Fibroblast of gingiva (primary cell): ENCODE measurements at places on chromosomes 11 and 22.

- DNase-seq = no peak
Observed at GRCh38 chr22:26169315-26170111, at the start of gene SEZ6L. TSS of gene SEZ6L (plus strand) at chr22:26169462. CDS start at chr22:26169670, 208 bp downstream.

DNA sequence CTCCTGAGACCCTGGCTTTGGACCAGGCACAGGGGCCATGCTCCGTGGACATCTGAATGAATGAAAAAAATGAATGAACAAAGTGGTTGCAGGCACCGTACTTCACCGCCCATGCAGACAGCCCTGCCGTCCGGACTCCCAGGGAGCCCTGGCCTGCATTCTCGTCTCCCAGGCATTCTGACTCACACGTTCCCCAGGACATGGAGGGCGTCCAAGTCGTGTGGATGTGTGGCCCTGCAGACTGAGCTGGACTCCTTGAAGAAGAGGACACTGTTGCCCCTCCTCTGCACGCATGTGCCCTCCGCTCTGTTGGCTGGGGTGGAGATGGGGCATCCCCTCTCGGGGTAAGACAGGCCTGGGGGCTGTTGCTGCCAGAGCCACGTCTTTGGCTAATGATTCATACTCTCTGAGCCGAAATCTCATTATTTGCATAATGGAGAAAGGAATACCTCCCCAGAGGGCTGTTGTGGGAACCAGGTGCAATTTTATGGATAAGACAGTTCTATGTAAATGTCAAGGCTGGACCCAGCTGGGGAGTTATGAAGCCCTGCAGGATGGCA is 49.7 kb downstream of the RTL6 start:
- DNase-seq = peak; percentile 95

- peak; percentile 64 for DNase-seq
Observed at GRCh38 chr11:790721-791564, 1.1 kb upstream of the CEND1 start.

- DNase-seq = peak; percentile 72
Observed at GRCh38 chr11:64918017-64918416, 1.0 kb upstream of the ATG2A start.

DNA sequence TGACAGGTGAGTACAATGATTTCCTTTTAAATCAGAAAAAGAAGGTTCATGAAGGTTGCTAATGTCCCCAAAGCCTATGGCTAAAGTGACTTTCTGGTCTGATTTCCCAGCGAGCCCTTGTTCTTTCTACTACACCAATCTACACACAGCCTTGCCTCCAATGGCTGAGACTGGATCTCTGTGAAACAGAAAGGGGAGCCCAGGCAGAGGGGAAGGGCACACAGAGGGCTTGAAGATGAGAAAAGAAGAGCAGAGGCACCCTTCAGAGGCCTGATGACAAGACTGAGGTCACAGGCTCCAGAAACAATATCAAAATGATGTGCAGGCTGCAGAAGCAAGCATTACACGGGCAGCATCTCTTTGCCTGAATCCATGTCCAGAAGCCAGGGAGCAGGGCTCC is 1.5 kb downstream of the SYN3 start:
- no peak for DNase-seq

GRCh38 chr11:12276831-12277475 is 100.4 kb upstream of the PARVA start:
- DNase-seq = no peak

DNA sequence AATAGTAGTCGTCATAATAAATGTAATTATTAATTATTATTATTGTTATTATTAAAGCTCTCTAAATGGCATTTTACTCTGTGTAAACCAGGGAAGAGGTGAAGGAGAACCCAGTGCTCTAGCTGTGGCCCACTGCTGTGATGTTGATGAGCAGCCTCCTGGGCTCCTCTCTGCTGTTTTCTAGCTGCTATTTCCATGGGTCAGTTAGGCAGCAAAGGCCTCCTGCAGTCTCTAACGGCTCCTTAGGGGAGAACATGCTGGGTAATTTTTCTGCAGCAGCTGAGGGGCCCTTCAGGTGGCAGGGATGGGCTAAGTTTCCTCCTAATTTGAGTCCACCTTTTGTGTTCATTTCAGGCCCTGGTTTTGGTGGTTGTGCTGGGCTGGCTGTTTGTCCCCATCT is 24.6 kb downstream of the SLC5A1 start:
- no peak for DNase-seq

- no peak for DNase-seq
Observed at GRCh38 chr22:46792841-46793261, 30.4 kb downstream of the TBC1D22A start.

DNA sequence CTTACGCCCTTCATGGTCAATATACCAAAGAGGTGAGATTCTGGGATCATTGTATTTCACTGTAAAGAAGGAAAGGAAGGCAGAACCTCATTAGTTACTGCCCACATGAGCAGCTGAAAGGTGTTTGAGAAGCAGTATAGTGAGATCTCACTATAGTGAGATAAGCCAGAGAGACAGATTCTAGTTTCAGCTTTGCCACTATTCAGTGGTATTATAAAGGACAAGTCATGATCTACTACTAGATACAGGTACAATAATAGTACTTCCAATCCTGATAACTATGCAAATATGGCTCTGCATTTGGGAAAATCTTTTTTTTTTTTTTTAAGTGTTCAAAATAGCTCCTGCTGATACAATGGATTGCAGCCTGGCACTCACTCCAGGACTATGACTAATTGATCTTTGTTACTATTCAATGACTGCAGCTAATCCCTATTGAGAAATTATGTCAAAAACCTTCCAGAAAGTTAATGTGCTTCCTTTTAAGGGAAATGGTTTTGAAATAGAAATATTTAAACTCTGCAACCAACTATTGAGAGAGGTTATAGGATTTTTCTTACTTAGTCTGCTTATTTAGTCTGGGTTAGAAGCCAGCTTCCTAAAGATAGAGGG is 8.3 kb upstream of the DLAT start:
- peak; percentile 82 for DNase-seq

GRCh38 chr11:94111660-94112059 is 17.0 kb upstream of the PANX1 start:
- DNase-seq = no peak

GRCh38 chr11:15613789-15614188 is 499.1 kb downstream of the INSC start:
- no peak for DNase-seq

GRCh38 chr11:2426826-2427521 is 17.3 kb downstream of the TRPM5 start:
- no peak for DNase-seq

GRCh38 chr22:27997538-27997937 is 78.5 kb upstream of the PITPNB start:
- peak; percentile 20 for DNase-seq

GRCh38 chr11:3156661-3157311 is 8.3 kb downstream of the OSBPL5 start:
- no peak for DNase-seq

DNA sequence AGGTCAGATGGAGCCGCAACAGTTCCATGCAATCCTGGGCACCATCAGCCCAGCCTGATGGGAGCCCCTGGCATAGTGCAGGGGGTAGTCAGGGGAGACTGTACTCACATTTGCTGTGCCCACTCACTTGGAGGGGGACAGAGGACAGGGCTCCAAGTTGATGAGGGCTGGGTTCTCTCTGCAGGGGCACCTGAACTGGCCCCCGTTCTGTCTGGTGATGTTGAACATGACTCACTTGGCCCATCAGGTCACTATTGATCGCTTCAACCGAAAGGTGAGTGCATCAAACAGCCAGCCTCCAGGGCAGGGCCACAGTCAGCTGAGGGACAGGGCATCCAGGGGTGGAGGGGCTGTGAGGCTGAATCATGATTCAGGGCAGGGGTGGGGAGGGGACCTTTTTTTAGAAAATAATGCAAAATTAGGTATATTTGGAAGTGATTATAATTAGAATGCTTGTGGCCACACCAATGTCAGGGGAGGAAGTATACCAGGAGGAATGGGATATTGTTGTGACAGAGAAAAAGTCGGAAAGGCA is 66.4 kb downstream of the OTOG start:
- DNase-seq = no peak

DNA sequence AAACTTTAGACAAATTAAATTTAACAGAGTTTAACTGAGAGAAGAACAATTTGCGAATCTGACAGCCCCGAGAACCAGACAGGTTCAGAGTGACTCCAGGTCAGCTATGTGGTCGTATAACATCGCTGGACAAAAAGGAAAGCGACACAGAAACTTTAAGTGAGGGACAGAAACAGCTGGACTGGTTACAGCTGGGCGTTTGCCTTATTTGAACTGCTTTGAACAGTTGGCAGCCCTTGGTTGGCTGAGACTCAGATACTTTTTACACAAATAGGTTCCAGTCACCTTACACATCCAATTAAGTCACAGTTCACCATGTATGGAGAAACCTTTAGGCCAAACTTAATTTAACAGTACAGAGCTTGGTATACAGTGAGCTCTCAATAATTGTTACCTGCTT is 436.9 kb downstream of the GUCY1A2 start:
- DNase-seq = no peak

GRCh38 chr11:79414644-79415317 is 26.0 kb downstream of the TENM4 start:
- DNase-seq = peak; percentile 50

GRCh38 chr22:46612904-46613605 is 7.1 kb upstream of the GRAMD4 start:
- no peak for DNase-seq

DNA sequence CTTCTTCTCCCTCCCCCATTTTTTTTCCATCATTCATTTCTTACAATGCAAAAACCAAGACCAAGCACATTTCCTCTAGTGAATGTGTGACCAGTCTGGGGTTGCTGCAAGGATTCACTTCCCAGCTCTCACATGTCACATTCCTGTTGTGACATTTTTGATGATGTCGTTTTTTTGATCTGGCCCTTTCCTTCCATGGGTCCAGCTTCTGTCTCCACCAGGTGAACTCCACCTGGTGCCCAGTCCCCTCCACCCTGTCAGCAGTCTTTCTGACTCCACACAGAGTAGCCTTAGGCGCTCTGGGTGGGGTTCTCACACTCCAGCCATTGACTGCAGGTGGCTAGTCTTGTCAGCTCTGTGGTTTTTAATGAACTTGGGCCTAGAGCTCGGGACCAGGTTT is 15.6 kb downstream of the PANX1 start:
- no peak for DNase-seq

- no peak for DNase-seq
Observed at GRCh38 chr11:34339149-34340064, 18.4 kb downstream of the ABTB2 start.

GRCh38 chr11:111414267-111414931 is 35.3 kb upstream of the POU2AF1 start:
- no peak for DNase-seq

DNA sequence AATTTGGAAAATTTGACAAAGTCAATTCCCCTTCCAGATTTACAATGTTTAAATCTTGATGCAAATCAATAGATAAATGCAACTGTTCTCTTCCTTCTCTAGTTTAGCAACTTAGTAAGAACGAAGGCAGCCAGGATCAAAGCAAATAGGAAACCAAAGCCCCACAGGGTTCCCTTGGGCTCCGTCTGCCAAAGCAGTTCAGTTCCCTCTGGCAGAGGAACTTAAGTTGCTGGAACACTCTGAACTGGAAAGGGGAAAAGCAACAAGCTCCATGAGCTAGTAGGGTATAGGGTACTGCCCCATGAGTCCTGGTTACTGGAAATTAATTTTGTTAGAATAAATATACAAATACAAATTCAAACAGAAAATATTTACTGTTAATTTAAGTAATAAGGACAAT is 91.3 kb downstream of the RELT start:
- DNase-seq = no peak

DNA sequence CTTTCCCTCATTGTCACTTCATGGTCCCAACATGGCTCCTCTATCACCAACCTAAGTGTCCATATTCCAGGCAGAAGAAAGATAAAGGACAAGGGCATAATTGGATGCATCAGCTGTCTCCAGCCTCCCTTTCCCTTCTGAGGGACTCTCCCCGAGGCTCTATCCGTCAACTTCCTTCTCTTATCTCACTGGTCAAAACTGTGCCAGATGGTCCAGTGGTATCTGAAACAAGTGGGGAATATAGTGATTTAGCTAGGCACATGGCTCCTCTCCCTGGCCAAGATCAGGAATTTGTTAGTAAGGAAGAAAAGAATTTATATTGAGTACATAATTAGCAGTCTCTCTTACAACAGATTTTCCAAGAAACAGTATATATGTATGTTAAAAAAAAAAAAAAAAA is 12.6 kb upstream of the SPON1 start:
- no peak for DNase-seq

DNA sequence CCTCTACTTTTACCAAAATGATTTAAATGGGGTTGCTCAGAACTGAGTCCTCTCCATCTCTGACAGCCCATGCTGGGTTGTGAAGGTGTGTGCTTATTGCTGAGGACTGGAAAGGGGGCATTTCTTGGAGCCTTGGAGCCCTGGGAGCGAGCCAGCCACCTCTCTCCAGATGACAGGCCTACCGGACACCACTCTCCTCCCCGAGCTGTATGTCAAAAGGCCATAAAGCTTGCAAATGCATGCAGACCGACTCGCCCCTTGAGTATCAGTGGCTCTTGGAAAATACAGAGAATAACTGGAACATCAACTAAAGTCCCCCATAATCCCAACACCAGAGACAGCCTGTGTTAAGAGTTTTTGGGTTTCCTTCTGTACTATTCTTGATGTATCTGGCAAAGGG is 67.9 kb upstream of the PITPNB start:
- DNase-seq = no peak

GRCh38 chr11:3939651-3940190 is 84.3 kb downstream of the STIM1 start:
- DNase-seq = peak; percentile 52

- no peak for DNase-seq
Observed at GRCh38 chr11:19226378-19227195, 14.2 kb downstream of the E2F8 start.

DNA sequence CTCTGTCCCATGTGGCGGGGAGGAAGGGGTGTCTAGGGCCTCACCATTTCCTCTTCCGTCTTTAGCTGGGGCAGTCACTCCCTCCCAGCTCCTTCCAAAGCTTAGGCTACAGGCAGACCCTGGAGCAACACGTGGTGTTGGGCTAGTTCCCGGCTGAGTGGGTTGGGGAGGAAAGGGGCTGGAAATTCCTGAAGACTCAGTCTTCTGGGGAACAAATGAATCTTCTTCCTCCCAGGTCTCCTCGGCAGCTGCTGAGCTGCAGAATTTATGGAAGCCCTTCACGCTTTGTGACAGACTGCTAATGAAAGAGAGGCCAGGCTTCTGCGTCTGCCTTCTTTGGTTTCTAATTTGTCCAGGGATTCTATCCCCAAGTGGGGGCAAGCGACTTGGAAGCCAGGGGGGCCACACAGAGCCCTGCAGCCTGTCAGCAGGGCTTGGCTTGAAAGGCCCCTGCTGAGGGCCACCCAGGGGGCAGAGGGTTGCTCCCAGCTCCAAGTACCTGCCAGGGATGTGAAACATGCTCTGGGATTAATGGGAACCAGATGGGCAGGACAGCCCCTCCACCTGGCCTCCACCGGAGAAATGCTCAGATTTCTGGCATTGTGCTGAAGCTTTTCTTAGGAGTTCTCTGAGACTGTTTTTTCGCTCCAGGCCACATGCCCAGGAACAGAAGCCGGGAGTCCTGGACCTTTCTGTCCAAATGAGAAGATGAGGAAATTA is 123.1 kb downstream of the PKNOX2 start:
- no peak for DNase-seq

DNA sequence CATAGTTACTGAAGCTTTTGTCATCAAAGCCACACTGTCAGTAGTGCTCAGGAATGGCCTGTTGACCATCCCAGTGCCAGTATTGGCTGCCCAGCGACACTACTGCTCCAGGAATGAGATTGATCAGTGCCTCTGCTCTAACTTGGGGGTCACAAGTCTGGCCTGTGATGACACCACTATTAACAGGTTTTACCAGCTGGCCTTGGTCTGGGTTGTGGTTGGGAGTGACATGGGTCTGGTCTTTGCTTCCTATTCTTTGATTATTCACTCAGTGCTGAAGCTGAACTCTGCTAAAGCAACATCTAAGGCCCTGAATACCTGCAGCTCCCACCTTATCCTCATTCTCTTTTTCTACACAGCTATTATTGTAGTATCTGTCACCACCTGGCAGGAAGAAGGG is 21.5 kb downstream of the OR56B4 start:
- no peak for DNase-seq
